ENCODE measurements at places on chromosomes 6 and 20.

- DNase-seq, result no peak
Observed at GRCh38 chr6:23842760-23843159, 283.3 kb upstream of the NRSN1 start.

GRCh38 chr20:57826666-57827287 lies 117.0 kb upstream of the PMEPA1 start:
- DNase-seq, result no peak

DNA sequence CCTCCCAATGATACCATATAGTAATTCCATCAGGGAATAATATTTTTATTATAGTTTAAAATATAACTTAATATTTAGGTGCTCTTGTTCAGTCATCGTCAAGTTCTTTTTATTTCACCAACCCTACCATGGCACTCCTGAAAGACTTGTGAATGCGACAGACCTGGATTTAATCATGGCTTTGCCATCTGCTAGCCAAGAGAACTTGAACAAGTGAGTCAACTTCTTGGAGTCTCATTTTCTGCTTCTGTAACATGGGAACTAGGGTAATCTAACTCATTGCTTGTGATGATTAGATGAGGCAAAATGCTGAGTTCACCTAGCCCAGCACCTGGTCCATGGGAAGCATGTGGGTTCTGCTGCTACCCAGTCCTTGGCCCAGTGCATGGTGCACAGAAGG lies 62.9 kb downstream of the ESR1 start:
- DNase-seq, result no peak

- no peak for DNase-seq
Observed at GRCh38 chr6:164107297-164107995, 692.9 kb downstream of the QKI start.

DNA sequence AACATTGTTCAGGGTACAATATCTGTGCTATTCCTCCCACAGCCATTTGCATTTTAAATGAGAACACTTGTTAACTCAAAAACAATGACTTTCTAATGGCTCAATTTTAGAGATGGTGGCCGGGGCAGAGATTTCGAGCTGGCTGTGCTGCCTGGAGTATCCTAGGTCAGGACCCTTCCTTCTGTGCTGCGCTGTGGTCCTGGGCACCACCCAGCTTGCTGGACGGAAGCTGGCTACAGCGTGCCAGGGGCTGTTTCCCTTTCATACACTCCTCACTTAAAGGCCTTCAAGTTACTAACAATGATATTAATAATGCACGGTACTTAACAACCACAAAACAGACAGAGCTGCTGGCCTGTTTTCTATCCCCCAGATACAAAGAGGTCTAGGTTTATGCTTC lies 194.4 kb upstream of the CST7 start:
- DNase-seq, result no peak

GRCh38 chr6:38168699-38169098 lies 349.2 kb downstream of the ZFAND3 start:
- DNase-seq, result no peak

- DNase-seq, result no peak
Observed at GRCh38 chr6:53999088-53999755, 112.0 kb upstream of the MLIP start.

GRCh38 chr6:43886717-43887339 lies 116.8 kb downstream of the VEGFA start:
- DNase-seq, result no peak

DNA sequence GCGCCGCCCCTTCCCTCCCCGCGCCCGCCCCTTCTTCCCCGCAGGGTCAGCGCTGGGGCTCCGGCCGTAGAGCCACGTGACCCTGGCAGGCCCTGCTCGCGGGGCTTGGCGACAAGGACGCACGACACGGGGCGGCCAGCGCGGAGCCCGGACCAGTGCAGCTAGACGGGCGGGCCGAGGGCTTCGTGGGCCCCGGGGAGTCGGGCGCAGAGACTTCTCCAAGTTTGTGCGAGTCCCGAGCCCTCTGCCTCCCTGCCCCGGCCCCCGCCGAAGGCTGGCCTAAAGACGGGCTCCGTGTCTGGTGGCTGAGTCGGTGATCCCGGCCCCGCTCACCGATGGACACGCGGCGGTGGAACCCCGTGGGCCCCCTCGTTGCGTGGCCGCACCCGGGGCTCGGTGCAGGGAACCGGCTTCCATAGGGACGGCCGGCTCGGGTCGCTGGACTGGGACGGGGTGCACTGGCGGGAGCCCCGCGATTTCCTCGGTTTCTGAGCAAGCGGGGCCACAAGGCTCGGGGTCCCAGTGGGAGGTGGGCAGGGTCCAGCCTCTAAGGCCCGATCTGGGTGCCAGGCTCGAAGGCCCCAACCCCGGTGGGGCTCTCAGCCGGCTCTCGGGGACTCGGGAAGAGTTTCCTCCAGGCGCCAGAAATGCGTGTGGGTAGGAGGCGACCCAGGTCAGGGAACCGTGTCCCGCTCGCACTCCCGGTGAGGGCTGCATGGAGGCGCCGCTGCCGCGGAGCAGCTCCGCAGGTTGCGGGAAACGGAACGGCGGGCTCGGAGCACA lies 452 bp upstream of the GATA5 start:
- DNase-seq, result no peak

DNA sequence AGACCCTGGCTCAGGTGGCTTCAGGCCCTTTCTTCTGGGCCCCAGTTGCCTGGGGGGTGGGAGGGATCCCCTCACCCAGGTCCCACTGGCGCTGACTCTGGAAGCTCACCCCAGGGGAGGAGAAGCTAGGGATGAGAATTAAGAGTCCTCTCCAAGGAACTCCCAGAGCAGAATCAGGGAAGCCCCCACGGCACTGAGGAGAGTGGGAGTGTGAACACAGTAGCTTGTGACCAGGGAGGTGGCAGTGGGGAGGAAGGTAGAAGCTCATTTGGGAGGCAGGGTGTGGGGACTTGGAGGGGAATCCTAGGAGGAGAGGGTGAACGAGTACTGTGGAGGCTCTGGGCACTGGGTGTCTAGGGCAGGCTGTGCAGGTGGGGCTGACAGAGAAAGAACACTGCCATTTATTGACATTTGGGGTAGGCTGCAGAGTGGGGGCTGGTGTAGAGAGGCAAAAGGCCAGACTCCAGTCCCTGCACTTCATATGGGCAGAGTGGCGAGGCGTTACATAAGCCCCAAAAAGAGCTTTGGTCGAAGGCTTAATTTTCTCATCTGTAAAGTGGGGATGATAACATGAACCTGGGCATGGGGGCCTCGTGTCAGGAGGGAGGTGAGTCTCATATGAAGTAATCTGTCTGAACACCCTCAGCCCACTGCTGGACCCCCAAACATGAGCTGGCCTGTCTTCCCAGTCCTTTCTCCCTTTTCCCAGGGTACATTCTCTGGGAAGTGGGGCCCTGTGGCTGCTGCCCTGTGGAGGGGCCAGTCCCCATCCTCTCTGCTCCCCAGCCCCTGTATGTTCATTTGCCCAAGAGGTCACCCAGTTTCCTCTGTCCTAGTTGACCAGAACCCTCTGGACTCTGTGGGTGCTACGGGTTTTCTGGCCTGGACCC lies 80.5 kb downstream of the VEGFA start:
- no peak for DNase-seq
